Activated CD8-positive, alpha-beta memory T cell treated with anti-CD3 and anti-CD28 coated beads for 24 hours (primary cell): ENCODE measurements at places on chromosomes 11 and 22.

DNA sequence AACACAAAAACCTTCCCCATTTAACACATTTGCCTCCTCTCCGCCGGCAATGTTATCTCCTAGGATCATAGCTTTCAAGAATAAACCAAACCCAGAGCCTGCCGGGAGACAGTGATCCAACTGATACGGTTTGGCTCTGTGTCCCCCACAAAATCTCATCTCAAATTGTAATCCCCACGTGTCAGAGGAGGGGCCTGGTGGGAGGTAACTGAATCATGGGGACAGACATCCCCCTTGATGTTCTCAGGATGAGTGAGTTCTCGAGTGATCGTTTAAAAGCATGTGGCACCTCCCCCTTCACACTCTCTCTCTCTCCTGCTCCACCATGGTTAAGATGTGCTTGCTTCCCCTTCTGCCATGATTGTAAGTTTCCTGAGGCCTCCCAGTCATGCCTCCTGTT, 33.3 kb downstream of the RBFOX2 start:
- DNase-seq: no peak

DNA sequence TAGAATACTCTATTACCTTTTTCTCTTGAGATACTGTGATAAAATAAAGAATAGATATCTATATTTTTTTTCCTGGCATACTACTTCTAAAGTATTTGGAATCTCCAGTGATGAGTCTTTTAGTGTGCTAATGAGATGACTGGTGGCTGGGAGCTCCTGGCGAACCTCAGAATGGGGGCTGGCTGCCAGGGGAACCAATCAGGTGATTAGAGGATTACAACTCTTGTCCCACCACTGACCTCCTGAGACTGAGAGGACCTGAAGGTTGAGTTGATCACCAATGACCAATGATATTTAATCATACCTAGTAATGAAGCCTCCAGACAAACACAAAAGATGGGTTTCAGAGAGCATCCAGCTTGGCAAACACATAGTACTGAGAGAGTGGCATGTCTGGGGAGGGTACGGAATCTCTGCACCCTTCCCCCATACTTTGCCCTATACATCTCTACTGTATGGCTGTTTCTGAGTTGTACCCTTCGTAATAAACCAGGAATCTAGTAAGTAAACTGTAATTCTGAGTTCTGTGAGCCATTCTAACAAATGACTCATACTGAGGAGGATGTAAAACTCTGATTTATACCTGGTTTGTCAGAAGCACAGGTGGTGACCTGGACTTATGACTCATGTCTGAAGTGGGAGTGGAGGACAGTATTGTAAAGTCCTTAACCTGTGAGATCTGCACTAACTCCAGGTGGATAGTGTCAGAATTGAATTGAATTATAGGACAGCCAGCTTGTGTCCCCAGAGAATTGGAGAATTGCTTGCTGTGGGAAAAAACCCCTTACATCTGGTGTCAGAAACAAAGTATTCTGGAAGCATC, 325.3 kb upstream of the LRRC4C start:
- DNase-seq: no peak

DNA sequence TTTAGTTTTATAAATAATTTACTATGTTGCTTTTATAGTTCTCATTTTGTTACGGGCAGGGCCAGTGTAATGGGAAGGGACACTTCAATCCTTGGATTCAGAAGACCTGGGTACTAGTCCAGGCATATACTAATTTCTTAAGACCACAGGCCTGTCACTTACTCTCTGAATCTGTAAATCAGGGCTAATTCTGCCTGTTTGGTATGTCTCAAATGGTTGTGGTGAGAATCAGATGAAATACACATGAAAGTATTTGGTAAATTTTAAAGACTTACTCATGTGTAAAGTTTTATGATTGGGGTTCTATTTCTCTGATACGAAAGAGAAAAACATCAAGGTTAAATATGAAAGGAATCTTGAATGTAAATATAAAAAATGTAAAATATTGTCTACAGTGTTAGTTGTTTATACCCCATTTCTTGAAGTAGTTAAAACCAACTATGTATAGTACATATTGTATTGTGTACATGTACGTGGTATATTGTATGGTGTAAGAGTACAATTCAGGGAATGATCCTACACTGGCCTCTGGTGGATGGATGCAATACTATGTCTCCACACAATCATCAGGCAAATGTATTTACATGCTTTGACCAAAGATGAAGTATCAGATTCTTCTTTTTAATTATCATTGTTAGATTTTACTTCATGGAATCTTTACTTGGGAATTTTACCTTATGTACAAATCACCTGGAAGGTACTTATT, 24.5 kb upstream of the RAG2 start:
- DNase-seq: no peak

- peak; percentile 82 for DNase-seq
Observed at GRCh38 chr11:65551572-65552387, 6.4 kb downstream of the LTBP3 start.

DNA sequence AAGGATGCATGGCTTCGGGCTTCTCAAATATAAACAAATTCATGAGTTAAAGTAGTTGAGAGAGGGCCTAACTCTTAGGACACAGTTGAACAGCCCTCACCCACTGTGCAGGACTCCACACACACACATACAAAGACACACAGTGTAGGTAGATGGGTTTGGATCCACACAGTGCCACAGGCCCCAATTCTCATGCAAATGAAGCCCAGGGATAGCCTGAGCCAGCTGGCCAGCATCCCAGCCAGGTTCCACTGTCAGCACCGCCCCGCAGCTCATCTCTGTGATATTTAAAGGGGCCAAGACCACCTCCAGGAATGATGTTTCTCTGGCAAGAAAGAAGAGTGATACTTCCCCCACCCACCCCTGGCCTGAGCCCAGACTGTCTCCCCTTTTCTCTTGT, 11.7 kb downstream of the SLC35C1 start:
- no peak for DNase-seq

- no peak for DNase-seq
Observed at GRCh38 chr22:44338906-44339305, 26.2 kb upstream of the SHISAL1 start.

DNA sequence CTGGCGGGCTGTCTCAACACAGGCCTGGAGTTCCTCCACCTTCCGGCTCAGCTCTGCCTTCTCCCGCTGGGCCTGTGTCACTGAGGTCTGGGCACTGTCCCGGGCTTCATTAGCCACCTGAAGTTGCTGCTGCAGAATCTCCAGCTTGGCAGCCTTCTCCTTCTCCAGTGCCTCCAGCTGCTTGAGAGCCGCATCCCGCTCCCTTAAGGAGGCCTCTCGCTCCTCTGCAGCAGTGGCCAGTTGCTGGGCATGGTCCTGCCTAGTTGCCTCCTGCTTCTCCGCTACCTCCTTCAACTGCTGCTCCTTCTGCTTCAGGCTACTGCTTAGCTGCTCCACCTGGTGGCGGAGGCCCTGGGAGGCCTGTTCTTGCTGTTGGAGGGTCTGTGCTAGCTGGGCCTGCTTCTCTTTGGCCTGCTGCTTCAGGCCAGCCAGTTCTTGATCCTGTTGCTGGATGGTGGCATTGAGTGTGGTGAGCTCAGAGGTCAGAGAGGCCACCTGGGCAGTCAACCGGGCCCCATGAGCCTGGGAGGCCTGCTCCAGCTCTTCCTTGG, 16.9 kb downstream of the IL18BP start:
- DNase-seq: peak; percentile 44

- peak; percentile 38 for DNase-seq
Observed at GRCh38 chr11:72297828-72298227, 53.9 kb upstream of the PHOX2A start.

DNA sequence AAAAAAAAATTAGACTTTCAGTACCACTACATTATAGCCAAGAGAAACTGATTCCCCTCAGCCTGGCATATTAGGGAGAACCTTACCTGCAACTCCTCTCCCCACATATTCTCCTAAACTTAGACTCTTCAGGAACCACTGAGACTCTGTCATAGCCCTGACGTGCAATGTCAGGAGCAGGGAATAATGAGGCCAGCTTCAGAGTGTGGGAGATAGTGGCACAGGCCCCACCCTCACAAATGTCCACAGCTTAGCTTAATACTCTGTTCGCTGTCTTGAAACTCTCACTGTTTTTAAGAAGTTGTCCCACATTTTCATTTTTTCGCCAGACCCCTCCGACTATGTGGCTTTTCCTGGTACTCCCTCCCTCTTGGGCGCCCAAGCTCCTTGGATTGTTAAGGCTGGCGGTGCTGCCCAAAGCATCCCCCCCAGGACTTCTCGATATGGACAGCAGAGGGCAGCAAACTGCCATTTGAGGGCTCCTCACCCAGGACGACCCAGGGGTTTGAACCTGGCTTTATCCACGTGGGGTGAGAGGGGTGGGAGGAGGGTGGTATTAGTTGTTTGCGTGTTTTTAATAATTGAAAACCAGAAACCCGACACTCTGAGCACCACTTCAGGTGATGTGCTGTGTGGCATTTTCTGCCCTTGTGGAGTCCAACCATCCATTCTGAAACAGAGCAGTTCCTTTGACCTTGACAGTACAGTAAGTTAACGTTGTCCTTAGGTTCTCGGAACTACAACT, 45.2 kb upstream of the RASSF10 start:
- DNase-seq: peak; percentile 84

DNA sequence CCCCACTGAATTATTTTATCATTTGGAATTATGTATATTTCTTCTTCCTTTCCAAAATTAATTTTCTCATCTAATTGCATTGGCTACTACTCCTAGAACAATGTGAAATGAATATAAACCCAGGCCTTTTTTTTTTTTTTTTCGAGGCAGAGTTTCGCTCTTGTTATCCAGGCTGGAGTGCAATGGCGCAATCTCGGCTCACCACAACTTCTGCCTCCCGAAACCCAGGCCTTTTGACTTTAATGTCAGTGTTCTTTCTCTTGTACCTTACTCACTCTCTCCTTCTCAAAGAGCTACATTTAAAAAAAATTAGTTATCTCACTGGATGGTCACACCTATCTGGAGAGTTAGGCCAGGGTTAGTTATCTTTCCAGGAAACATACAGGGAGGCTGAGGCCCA, 35.3 kb upstream of the LRRC32 start:
- DNase-seq: no peak

DNA sequence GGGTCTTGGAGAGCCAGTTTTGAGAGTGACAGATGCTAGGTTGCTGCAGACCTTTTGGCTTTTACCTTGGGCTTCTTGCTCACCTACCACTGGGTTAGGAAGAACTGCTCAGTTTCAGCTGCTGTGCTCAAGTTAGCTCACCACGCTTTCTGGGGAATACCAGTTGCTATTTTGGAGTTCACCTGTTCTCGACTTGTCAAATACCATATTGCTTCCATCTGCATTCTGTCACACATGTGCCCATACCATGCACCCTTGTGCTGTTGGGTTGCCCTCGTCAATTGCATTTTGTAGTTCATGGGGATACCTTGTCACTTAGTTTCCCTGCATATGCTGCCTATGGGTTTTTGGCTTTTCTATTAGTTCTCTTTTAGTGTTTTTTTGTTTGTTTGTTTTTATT, 23.0 kb upstream of the BARX2 start:
- DNase-seq: no peak

GRCh38 chr11:113263458-113264259, 50.7 kb upstream of the TTC12 start:
- DNase-seq: no peak

- no peak for DNase-seq
Observed at GRCh38 chr11:19822531-19822930, 109.9 kb downstream of the NAV2 start.

- DNase-seq: no peak
Observed at GRCh38 chr11:133541720-133542095, 9.4 kb upstream of the OPCML start.

GRCh38 chr22:40258501-40258915, 80.8 kb downstream of the TNRC6B start:
- DNase-seq: no peak

- DNase-seq: no peak
Observed at GRCh38 chr11:114610550-114610949, 15.0 kb upstream of the NXPE4 start.

- peak; percentile 90 for DNase-seq
Observed at GRCh38 chr22:40044870-40045834, 50.4 kb downstream of the FAM83F start.

DNA sequence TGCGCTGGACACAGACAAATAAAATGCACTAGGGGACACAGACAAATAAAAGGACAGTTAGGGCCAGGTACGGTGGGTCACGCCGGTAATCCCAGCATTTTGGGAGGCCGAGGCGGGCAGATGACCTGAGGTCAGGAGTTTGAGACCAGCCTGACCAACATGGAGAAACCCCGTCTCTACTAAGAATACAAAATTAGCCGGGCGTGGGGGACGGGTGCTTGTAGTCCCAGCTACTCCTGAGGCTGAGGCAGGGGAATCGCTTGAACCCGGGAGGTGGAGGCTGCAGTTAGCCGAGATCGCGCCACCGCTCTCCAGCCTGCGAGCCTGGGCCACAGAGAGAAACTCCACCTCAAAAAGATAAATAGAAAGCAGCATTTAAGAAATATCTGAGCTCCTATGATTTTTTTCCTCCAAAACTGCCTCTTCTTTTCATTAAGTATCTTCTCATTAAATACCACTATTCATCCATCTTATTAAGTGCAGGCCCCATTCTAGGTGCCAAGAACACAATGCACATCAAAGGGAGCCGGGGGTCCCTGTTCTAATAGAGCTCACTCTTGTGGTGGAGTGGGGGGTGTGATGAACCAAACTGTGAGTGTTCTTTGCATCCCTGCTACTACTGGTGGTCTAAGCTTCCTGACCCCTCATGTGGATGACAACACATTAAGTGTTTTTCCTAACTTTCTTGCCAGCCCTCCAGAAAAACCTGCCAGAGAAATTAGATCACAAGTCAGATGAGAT, 766 bp upstream of the ZNHIT2 start:
- DNase-seq: no peak

GRCh38 chr11:33777906-33778305, 3.6 kb upstream of the FBXO3 start:
- DNase-seq: no peak

DNA sequence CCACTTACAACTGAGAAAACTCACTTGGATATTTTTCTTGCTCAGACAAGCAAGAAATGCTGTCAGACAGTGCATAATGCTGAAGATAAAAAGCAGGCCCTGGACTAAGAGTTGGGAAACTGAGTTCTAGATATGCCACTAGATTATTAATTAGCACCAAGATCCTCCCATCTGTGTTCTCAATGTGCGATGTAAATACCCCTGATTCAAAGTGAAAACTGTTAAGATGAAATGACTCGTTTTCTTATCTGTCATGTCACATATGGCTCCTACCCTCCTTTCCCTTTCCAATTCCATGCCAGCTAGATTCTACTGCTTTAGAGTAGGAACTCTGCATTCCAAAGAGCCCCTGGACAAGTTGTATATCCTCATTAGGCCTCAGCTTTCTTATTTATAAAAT, 88.9 kb upstream of the CLNS1A start:
- no peak for DNase-seq

- DNase-seq: no peak
Observed at GRCh38 chr22:39313258-39314001, 6.0 kb downstream of the RPL3 start.
